Stimulated activated naive CD4-positive, alpha-beta T cell treated with Interleukin-2 at 50 U/mL for 16 hours (primary cell): ENCODE measurements at places on chromosomes 16 and 17.
A peak's percentile ranks its signal among the peaks of the same experiment; 100 is the strongest.

DNA sequence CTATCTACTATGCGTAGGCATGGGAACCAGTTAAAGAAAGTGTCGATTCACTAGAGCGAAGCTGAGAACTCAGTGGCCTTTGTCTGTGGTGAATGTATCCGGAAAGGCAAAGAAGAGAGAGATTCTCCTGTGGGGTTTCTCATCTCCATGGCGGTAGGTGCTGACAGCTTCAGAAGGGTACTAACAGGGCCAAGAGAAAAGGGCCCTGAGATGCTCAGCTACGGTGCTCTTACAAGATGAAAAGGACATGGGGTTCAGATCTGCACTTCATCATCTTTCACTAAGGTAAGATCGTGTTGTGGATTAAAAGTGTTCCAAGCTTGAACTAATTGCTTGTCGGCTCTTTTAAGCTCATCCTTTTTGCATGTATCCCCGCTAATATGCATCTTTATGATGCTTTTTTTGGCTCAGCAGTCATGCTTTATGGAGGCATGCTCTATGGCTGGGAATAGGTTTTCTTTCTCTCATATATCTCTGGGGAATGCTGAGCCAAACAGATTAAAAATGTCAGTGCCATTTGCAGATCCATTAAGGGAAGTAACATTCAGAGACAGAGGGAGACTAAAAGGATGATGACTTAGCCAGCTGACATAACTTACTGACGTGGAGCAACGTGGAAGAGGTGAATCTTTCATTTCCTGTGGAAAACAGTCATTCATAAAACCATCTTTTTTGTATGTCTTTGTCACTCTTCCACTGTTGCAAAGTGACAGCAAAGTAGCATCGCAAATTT is 29.9 kb downstream of the KCNJ16 start:
- DNase-seq: no peak

- no peak for DNase-seq
Measured at GRCh38 chr17:11176549-11176948, 64.5 kb upstream of the SHISA6 start.

GRCh38 chr17:8060274-8060673 is 21.4 kb downstream of the ALOX15B start:
- peak; percentile 38 for DNase-seq

GRCh38 chr16:85407-85782 is 7.4 kb downstream of the MPG start:
- no peak for DNase-seq

GRCh38 chr16:56525236-56525635 is 5.4 kb upstream of the BBS2 start:
- DNase-seq: no peak

- no peak for DNase-seq
Measured at GRCh38 chr16:66421891-66422290, 5.2 kb upstream of the BEAN1 start.

GRCh38 chr17:45371414-45372324 is 54.8 kb upstream of the MAP3K14 start:
- DNase-seq: peak; percentile 5

- no peak for DNase-seq
Measured at GRCh38 chr16:89548344-89549006, 12.0 kb upstream of the RPL13 start.

DNA sequence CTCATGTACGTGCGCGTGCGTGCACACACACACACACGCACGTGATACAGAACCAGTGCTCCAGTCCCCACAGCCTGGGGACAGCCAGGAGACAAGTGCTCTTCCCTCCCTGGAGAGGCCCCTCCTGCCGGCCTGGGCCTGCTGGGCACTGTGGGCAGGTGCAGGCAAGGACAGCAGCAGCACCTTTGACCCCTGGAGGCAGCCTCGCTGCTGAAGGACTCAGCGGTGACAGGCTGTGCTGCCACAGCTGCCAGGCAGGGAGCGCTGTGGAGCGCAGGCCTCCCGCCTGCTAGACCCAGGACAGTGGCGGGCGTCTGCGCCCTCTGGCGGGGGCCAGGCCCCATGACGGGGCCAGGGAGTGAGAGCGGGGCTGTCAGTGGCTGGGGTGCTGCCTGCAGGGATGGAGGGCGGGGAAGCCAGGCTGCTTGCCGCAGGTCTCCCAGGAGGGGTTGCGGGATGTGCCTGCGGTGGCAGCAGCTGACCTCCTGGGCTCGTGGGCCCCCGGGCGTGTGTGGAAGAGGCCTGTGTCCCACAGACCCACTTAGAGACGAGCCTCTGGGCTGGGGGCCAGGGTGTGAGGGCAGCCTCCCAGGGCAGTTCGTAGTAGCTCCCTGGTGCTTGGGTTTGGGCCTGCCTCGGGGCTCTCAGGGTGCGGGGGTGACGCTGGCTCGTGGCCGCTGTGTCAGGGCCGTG is 63.5 kb upstream of the PVALEF start:
- peak; percentile 81 for DNase-seq

- DNase-seq: no peak
Measured at GRCh38 chr17:8628172-8628571, 2.4 kb downstream of the MYH10 start.

- no peak for DNase-seq
Measured at GRCh38 chr17:7408863-7409262, 1.2 kb downstream of the NLGN2 start.

DNA sequence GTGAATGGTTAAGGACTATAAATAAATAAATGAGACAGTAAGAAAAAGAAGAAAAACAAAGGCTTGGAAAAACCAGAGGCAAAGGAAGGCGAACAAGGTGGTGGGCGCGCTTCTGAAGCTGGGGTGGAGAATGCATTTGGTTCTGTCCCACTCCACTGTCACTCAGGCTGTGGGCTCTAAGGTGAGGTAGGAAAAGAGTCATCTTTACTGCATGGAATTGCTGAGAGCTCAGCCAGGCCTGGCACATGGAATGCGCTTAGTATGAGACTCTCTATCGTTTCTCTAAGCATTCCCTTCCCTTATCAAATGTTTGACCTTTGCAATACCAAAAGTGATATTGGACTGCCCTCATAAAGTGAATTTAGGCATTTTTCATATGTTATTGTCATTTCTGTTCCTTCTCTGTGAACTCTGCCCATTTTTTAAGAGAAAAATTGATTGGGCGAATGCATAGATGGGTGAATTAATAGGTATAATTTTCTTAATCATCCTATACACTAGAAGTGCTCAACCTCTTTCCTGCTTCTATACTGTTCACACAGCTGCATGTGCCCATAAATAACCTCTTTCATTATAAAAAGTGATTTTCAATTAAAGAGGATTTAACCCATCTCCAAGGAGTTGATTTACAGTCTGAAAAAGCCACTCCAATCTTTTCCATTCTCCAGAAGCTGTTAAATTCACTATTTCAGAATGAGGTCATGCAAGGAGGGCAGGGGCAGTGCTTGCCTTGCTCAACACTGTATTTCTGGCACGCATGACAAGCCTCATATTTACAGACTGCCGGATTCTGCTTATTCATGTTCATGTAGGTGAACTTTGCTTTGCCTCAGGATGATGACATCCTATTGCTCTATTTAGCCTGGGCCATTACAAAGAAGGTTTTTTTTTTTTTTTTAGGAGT is 87.7 kb downstream of the MYH10 start:
- no peak for DNase-seq

GRCh38 chr17:68850749-68851510 is 104.3 kb downstream of the ABCA8 start:
- no peak for DNase-seq

GRCh38 chr17:61862105-61862574 is 1.2 kb downstream of the BRIP1 start:
- no peak for DNase-seq

- DNase-seq: no peak
Measured at GRCh38 chr17:35477248-35477647, 28.7 kb upstream of the SLFN13 start.

GRCh38 chr16:54926166-54926838 is 4.4 kb upstream of the IRX5 start:
- DNase-seq: no peak

DNA sequence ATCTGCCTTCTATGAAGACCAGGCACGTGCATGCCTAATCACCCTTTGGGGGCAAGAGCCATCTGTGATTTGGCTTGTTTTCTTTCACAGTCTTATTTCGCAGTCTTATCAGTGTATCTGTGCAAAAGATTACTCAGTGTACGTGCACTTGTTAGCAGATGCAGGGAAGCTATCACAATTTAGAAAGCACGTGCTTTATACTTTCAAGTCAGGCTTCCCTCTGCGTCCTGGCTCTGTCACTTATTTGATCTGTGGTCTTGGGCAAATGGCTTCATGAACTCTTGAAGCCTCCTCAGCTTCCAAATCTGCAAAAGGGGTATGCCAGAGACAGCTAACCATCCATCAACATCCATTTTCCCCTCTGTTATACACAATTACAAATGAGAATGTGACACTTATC is 246.4 kb downstream of the XYLT1 start:
- DNase-seq: no peak

DNA sequence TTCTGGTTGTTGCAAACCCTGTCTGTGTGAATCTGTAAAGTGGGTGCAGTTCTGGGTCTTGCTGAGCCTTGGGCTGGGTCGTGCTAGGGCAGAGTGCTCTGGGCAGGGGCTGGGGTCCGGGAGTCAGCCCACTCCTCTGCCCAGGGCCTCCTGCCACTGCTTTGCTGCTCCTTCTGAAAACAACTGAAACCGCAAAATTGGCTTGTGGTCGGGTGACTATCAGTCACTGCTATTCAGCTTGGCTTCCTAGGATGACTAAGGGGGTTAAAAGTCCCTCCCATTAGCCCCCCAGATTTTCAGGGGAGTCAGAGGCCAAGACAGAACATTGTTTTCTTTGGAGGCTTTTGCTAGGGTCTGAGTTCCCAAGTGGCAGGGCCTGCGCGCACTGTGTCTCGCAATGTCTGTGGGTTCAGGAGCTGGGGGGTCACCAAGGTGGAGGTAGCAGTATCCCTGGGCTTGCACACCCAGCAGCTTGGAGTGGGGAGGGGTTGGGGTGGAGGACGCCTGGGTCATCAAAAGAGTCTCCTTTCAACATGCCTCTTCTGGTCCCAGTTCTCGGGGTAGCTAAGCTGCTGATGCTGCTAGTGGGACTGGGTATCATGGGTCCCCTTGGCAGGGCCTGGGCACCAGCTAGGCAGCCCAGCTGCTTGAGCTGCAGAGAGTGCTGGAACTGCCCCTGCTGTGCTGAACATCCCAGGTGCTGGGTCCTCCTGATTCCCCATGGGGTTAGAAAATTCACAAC is 13.5 kb upstream of the TBX21 start:
- DNase-seq: peak; percentile 76

DNA sequence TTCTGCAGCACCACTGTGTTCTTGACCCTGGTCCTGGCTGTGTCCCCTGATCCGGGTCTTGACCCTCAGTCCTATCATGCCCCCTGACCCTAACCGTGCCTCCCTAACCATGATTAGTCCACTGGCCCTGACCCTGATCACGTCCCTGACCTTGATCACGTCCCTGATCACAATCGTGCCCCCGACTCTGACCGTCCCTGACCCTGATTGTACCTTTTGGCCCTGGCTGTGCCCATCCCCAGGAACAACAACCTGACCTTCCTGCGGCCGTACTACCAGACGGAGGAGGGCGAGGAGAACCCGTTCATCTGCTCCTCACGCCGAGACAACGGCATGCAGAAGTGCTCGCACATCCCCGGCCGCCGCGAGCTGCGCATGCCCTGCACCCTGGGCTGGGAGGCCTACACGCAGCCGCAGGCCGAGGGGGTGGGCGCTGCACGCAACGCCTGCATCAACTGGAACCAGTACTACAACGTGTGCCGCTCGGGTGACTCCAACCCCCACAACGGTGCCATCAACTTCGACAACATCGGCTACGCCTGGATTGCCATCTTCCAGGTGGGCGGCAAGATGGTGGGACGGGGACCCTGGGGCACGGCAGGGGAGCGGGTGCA is 24.9 kb downstream of the TPSG1 start:
- no peak for DNase-seq

GRCh38 chr16:4338712-4339299 is 12.3 kb downstream of the PAM16 start:
- DNase-seq: no peak

- no peak for DNase-seq
Measured at GRCh38 chr16:53142823-53143568, 88.2 kb downstream of the CHD9 start.

DNA sequence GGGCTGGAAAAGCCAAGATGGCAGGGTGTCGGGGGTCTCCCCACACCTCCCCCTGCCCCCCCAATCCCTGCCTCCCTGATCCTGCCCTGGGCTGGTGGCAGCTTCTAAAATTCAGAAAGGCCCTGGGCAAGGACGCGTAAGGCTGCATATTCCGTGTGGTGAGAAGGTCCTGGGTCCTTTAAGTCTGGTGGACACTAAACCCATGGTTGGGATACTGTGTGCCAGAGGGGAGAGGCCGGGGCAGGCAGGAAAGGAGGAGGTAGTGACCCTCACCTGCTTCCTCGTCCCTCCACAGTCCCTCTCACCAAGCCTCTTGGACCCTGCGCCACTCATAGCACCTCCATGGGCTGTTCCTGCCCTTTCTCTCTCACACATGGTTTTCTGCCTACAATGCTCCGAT is 28.8 kb downstream of the PRKAR1A start:
- no peak for DNase-seq

DNA sequence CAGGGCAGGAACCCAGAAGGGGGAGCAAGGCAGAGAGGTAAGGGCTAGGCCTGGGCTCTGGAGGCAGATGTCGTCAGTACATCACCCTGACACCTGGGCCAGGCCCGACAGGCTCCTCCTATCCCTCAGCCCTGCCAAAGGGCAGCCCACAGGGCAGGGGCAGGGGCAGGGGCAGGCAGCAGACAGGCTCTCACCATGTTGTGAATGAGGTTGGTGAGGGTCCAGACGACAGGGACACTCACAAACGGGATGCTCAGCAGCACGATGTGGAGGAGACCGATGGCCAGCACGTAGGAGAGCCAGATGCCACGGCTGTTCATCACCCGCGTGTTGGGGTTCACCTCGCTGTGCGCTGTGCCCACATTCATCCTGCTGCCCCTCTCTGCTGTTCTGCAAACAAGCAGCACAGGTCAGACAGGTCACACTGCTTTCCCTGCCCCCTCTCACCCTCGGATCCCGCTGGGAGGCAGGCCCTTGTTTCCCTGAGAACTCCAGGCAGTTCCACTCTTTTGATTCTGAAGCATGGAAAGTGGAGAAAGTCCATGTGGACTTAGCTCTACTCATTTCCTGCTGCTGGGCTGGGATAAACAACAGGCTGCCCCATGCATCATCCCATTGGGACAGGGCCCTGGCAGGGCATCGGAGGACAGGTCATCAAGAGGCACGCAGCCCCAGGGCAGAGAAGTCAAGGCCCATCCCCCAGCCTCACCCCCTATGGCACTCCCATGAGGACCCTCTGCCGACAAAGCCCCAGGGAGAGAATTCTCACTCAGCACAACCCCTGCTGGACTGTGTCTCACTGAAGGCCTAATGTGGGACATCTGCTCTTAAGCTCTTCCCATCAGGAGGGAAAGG is 3.3 kb downstream of the ORMDL3 start:
- no peak for DNase-seq

DNA sequence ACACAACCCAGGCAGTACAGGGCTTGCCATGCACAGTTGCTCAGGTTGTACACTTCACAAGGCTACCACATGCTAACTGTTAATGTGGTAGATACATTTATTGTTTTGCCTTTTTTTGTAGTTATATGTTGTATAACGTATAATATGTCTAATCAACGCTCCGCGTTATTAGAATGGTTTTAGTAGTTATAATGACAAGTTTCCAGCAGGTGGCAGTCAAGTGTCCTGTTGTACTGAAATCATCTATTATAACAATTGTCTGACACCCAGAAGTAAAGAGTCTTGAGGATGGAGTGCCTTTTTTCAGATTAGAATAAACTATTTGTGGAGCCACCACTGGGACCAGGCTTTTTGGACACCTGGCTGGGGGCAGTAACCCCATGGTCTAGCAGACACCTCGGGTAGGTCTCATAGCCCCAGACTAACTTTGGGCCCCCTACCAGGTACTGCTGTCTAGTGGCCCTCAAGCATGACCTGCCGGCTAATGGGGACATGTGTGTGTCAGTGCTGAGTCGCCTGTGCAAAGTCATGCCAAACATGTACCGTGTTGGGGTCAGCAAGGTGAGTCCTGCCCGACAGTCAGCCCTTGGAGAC is 32.8 kb downstream of the MYO15A start:
- peak; percentile 5 for DNase-seq
